Pons (tissue), 1 donor: ENCODE measurements at places on chromosomes 1 and 21.

DNA sequence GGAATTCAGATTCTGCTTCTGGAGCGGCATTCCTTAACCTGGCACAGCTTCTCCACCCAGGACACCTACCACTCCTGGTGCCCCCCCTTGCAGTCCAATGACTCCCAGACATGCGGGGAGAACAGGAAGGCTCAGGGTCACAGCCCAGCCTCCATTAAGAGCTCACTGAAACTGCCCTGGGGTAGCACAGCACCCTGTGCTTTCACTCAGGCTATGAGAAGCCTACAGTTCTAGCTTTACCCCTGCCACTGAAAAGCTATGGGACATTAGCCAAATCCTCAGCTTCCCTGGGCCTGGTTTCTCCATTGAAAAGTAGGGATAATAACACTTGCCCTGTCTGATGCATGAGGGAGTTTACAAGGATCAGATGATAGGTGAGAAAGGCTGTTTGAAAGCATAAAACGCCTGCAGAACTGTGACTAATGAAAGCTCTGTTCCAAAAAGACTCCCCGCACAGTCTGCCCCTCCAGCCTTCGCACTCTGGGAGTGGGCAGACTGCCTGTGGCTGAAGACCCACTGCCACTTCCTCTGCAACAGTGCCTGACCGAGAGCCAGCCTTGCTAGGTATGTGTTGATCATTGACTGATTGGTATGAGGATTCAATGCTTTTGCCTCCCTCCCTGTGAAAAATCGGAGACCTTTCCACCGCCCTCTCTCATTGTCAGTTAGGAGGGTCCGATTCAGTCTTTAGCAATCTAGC lies 2.7 kb upstream of the CLDN19 start:
- DNase-seq = no peak

- DNase-seq = no peak
These were observed 45.1 kb downstream of the TRIM11 start for GRCh38 chr1:228361314-228362140.

GRCh38 chr1:66493731-66494130 lies 40.2 kb upstream of the SGIP1 start:
- no peak for DNase-seq

DNA sequence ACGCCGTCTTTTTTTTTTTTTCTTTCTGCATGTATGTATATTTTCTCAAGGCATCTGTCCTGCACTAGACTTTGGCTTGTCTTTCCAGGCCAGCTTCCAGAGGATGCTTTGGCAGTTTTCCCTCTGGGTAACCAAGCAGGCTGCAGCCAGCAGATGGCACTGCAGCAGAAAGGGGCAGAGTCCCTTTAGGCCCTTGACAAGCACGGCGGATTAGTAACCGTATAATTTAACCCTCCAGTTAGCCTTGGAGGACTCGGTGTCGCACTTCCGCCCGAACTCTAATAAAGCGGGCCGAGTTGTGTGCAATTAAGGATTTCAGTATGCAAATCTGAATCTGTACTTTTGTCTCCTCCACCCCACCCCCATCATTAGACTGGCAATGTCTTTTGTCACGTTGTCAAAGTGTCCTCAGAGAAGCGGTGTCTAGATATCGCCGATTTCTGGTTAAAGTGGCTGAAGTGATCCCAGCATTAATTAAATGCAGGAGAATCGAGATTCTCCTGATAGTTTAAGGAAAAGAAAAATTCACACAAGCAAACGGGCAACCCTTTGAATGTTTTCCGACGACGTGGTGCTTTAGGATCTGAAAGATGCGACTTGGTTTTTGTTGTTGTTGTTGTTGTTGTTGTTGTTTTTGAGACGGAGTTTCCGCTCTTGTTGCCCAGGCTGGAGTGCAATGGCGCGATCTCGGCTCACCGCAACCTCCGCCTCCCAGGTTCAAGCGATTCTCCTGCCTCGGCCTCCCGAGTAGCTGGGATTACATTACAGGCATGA lies 1.1 kb upstream of the TMEM167B start:
- DNase-seq = peak; percentile 98

DNA sequence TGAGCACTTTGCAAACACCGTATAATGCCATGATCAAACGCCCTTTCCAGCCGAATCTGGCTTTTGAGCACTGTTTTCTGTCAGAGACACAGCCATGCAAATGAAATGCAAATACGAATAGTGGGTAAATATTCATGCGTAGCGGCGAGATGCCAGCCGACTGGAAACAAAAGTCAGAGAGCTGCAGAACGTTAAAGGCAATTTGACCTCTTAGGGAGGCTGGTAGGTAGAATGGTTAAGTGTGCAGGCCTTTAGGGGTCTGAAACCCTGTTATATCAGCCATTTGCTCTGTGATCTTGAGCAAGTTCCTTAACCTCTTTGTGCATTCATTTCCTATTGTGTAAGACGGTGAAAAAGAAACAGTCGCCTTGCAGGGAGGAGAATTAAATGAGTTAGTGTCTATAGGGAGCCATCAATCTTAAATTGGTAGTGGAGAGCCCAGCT lies 6.5 kb upstream of the SDHB start:
- DNase-seq = no peak

DNA sequence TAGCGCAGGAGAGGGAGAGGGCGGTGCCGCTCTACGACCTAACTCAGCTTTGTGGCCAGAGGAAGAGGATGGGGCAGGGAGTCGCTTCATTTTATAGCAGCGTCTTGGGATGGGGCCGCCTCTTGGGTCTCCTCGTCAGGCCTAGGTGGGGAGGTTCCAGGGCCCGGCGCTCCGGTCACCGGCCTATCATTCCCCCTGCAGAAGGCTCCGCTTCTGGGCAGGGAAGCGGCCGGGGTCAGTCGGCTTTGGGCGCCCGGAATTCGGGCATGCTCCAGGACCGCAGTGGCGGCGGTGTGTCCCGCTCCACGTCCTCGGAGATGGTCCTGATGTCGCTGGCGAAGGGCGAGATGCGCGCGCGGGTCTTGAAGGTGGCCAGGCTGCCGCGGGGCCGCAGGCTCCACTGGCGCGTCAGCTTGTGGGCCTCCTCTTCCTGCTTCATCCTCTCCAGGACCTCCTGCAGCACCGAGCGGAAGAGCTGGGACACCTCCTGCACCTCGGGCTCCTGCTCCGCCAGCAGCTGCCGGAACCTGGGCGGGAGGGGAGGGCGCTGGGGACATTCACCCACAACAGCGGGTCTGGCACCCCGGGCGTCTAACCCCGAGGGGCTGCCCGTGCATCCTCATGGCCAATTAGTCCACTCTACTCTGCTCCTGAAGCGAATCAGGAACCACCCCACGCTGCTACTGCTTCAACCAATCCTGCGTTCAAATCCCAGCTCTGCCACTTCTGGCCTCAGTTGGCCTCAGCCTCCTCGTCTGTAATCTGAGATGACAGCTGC lies 13.0 kb downstream of the RD3 start:
- DNase-seq = no peak

DNA sequence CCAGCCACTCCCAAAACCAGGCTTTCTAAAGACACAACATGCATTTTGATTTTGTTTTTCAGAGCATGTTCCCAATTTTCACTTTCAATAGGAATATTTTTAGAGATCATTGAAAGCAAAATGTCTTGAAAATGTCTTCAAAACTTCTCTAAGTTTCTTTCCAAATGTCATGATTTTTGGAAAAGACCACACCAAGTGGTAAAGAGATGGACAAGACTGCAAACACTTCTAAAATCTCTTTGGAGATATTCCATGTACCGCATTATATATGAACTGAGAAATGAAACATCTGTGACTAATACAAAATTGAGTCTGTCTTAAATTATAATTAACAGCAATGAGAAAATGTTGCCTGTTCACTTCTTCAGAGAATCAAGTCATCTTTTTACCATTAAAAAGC lies 418.0 kb upstream of the PKN2 start:
- no peak for DNase-seq

- no peak for DNase-seq
These were observed 22.2 kb upstream of the GBP1 start for GRCh38 chr1:89087241-89087640.

GRCh38 chr1:235011064-235011598 lies 117.5 kb downstream of the TOMM20 start:
- no peak for DNase-seq

DNA sequence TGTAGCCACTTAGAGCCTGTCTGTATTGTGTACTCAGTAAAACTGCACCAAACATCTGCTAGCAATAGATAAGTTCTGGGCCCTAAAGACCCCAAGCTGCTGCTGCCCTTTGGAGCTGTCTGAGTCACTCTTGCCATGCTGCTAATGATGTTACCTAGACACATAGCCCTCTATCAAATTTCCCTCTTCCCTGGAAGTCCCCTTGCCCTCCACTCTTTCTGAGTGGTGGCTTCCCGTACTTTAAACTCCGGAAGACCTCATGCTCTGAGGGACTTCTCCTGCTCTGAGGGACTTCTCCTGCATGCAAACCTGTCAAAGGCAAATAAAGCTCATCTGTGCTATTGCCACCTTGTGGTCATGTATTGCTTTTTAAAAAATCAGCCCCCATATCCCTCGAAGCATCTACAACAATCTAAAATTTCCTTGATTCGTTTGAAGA lies 34.0 kb downstream of the FH start:
- DNase-seq = no peak

DNA sequence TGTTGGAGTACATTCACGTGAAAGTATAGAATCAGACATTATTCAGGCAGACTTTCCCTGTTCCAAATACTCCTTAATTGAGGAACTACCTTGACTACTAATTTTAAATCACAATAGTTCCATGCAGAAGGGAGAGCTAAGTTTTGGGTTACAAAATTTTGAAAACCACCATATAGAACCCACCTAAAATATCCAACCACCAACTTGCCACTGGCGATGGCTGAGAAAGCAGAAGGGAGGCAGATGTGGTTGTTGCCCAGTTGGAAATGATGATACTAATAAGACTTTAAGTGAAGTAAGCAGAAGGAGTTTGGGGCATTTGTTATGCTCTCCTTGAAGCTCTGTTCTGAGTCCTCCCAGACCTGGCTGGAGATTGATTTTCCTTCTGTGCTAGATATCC lies 190.7 kb downstream of the HLX start:
- no peak for DNase-seq

DNA sequence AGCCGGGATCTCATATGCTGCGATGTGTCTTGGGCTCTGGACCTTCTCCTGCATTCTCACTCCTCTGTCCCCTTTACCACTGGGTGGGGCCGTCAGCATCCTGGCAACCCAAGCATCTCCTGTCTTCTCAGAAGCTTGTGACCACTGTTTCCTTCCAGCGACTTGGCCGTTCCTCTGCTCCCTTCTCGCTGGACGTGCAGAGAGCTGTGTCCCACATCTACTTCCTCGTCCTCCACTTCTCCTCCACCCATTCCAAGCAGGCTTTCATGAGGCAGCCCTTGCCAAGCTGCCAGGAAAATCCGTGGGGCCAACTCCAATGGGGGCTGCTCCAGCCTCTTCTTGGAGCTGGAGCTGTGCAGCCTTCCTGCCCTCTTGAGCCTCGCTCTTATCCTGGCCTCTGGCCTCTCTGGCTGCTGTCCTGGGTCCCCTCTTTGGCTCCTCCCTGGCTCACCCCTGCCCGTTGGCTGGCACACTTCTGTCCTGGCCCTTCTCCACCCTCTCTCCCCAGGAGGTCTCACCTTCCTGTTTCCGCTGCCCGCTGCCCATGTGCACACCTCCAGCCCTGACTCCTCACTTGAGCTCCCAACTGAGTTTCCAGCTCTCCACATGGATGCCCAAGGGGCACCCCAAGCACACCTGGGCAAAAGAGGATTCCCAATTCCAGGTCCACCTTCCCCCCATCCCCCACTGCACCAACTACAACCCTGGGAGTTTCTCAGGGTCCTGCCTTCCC lies 8.7 kb downstream of the FAM131C start:
- DNase-seq = no peak
